Activated naive CD4-positive, alpha-beta T cell treated with anti-CD3 and anti-CD28 coated beads, Interleukin-2, amount 50 U/mL, for 72 hours (primary cell): ENCODE measurements at places on chromosomes 12 and 14.

DNA sequence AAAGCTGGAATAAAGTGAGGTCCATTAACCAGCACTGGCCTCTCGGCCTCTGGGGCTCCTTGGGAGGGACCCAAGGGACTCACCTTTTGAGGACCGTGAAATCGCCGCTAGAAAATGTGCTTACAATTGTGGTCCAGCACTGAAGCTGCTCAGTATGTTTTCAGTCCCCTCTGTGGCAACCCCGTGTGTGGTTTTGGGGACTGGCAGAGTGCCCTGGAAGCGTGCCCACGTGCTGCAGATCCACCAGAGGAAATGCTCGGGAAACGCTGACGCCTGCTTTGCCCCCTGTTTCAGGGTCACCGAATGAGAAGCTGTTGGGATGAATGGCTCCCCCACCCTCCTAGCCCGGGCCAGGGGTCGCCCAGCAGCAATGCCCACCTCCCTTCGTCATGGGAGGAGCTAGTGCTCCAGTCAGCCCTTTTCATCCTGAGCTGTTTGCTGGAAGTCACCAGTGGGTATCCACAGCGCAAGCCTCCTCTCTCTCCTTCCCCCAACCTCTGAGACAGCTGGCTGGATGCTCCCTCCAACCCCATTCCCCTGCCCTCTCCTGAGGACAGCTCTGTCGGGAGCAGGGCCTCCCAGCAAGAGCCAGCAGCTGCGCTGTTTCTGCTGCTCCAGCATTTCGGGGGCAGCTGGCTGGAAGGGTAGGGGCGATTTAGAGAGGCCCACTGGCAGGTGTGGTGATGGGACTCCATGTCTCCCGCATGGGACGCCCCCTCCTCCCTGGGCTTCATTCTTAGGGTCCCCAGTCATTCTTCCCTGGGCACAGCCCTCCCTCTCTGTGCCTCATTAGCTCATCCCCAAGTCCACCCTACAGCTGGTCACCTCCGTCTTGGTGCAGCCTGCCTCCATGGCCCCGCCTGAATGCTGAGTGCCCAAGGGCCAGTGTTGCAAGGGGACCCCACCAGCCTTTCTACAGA, 33.2 kb upstream of the PPP1R13B start:
- DNase-seq, result no peak

DNA sequence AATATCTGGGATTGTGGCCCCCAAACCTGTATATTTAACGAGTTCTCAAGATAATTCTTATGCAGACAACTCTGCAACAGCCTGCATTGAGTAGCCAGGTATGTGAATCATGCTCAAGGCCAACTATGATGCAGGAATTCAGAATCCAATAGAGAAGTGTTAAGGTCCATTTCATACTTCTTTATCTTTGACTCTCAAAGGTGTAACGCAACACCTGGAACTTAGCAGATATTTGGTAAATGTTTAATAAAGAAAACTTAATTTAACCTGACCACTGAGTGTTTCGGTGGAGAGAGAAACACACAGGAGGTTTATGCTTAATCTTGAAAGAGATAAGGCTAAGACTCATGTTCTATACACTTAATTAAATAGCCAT, 156.5 kb upstream of the PLEKHG7 start:
- DNase-seq, result no peak

DNA sequence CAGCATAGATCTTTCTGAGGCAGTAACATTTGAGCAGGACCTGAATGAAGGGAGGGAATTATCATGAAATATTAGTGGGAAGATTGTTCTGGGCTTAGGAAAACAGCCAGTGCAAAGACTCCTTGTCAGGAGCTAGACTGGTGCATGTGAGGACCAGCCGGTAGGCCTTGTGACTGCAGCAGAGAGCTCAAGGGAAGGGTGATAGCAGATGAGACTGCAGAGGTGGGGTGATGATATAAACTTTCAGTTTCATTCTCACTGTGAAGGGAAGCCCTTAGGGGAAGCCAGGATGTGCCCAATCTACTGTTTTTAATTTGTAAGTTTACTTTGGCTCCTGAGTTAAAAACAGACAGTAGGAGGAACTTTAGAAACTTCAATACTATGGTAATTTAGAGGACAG, 12.4 kb downstream of the IL22 start:
- peak; percentile 51 for DNase-seq

DNA sequence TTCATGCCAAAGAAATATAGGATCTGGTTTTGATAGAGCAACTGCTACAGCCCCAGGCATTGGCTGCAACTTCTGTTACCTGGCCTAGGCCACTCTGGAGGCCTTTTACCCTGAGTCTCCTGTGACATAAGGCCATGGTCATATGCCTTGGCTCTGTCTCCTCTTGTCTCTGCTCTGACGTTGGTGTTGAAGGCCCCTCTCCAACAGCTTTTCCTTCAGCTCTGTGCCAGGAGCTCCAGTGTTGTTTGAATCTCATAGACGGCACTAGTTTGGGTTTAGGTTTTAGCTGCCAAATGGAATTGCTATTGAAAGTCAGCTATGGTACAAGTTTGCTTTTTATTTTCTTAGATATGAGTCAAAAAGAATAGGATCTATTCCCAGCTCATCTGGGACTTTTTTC, 41.1 kb downstream of the TTLL5 start:
- no peak for DNase-seq

- DNase-seq, result peak; percentile 35
These were observed 658 bp upstream of the CEP128 start for GRCh38 chr14:80942191-80942600.

DNA sequence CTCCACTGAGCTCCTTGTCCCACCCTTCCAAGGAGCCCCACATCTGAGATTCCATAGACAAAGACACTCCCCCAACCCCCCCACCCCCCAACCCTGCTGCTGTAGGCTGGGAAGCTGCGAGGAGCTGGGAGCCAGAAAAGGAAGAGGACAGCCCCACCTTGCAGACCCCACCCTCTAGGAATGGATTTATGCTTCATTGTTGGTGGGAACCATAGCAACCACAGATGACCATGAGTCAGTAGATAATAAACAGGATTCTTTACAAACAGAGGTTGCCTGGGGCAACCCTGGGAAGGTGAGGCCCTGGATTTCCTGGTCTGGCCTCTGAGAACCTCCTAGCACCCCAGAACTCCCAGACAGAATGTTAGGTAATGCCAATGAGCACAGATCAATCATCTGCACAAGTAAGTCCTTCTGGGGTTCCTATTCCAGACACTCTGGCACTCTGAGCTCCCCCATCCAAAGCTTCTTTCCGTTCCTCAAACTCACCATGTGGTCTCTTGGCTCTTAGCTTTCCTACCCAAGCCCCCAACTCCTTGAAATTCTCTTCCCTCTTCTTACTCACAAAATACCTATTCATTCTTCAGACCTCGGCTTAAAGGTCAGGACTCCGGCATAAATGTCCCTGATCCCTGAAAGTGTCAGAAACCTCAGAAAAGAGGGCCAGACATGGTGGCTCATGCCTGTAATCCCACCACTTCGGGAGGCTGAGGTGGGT, 15.2 kb upstream of the PLEKHG6 start:
- no peak for DNase-seq

DNA sequence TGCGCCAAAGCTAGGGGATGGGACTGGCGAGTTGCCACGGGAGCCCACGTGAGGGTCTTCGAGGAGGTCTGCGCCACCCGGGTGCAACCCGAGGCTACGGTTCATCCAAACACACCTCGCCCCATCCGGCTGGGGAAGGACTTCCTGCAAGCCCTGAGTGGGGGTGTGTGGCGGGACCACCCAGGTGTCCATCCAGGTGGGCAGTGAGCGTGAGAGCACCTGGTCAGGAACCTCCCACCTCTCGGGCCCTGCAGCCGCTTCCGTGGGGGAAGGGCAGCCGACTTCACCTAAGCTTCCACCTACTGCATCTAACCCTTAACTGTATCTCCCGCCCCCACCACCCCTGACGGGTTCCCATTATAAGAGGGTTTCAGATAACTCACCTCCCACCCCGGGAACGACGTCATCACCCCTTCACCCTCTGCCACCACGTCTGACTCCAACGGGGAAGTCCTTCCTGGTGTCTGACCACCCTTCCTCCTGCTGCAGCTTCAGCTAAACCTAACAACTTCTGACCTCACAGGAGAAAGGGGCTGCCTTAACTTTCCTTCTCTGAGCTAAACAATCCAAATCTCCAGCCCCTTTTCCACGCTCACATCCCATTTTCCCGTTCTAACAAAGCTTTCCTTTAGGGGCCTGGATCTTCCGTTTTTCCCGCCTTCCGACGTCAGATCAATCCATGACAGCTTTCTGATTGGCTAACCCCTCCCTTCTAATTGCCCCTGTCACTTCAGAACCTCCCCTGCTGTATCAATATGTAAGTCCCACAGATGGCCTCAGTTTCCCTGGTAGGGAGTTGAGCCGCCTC, 27.4 kb upstream of the SMUG1 start:
- DNase-seq, result peak; percentile 36

DNA sequence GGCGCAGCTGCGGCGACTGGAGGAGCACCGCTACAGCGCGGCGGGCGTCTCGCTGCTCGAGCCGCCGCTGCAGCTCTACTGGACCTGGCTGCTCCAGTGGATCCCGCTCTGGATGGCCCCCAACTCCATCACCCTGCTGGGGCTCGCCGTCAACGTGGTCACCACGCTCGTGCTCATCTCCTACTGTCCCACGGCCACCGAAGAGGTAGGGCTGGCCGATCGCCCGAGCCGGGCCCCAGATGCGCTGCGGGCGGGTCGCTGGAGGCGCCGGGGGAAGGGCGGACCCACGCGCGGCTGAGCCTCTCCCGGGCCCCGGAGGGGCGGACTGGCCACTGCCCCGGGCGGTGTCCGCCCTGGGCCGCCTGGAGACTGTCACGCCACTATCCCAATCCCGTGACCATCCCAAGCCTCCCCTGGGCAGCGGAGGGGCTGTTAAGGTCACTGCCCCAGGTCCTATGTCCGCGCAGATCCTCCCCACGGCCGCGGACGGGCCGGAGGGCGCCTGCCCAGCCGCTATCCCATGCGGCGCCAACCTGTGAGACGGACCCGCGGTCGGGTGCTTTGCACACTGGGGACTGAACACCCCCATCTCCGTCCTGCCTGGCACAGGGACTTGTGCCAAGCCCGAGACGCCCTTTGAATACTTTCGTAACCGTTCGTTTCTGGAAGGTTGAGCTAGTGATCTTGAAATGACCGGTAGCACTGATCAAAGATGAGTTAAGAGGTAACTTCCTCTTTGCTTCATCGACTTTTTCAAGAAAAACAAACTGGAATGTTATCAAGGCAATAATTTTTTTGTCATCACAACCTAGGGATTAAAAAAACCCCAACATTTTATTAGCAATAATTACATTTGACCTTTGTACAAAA, 725 bp downstream of the CHPT1 start:
- DNase-seq, result peak; percentile 24

GRCh38 chr14:77455966-77456640, 1.3 kb downstream of the VIPAS39 start:
- no peak for DNase-seq

DNA sequence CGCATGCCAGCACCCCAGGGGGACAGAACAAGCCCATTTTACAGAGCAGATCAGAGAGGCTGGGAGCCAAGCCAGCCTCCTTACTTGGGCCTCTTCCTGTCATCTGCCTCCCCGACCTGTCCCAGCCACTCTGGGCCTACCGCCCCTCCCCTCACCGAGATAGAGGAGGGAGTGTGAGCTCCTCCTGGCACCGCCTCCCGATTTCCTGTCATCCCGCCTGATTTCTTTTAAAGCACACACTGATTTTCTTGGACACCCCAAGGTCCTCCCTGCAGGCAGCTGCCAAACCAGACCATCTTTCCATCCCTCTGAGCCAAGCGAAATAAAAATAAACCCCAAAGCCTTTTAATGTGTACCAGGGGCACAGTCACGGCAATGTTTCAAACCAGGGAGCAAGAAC, 108.4 kb downstream of the RFLNA start:
- DNase-seq, result no peak

GRCh38 chr14:22564463-22564862, 24.6 kb downstream of the DAD1 start:
- no peak for DNase-seq

- peak; percentile 57 for DNase-seq
These were observed 771 bp downstream of the DAAM1 start for GRCh38 chr14:59189091-59189785.

GRCh38 chr14:52063052-52063462, 5.8 kb downstream of the NID2 start:
- DNase-seq, result no peak

GRCh38 chr12:87116780-87117179, 860.6 kb upstream of the MGAT4C start:
- no peak for DNase-seq

- DNase-seq, result peak; percentile 38
These were observed 2.3 kb downstream of the KDM2B start for GRCh38 chr12:121578230-121579189.

DNA sequence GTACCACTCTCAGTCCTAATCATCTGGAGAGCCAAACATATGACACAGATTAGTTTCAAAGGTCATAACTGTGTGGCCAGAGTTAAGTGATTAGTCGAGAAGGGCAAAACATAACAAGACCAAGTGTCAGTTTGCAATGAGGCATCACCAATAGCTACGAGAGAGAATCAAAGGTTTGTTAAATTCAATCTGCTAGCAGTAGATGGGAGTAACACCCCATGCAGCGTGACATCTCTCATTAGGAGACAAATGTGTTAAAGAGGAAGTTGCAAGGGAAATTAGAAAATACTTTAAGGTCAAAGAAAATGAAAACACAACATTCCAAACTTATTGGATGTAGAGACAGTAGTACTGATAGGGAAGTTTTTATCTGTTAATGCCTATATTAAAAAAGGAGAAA, 135.7 kb upstream of the SYT10 start:
- DNase-seq, result no peak

- DNase-seq, result no peak
These were observed 11.5 kb upstream of the SLC4A8 start for GRCh38 chr12:51413149-51413548.

DNA sequence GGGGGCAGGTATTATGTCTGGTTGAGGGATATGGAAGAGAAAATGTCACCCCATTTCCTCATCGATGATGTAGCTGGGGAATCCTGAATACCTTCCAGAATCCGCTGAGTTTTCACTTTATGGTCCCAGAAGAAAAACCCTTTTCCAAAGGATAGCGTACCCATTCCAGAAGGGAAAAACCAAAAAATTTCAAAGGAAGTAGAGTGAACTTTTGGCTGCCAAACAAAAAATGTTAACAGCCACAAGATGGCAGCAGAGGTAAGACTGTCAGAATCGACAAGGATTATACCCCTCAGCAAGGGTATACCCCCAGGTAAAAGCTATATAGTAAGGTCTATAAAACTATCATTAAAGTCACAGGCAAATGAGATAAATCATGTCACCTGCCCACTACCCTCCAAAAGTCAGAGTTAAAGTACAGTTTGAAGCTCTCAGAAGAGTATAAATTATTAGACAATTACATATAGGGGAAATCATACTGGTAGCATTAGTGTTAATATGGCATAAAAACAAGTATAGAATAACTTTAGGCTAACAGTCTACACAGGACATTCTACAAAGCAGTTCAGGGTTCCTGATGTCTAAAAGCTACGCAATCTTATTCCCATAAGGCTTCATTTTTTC, 18.0 kb downstream of the ACIN1 start:
- no peak for DNase-seq

DNA sequence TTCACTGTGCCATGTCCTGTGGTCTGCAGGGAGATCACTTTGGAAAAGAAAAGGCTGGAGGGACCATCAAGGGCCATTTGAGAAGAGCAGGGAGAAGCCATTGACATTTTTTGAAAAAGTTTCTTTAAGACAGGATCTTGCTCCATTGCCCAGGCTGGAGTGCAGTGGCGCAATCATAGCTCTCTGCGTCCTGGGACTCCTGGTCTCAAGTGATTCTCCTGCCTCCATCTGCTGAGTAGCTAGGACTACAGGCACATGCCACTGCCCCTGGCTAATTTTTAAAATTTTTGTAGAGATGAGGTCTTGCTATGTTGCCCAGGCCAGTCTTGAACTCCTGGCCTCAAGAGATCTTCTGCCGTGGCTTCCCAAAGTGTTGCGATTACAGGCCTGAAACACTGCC, 32.3 kb downstream of the PTHLH start:
- no peak for DNase-seq

- DNase-seq, result no peak
These were observed 461.4 kb upstream of the SYT1 start for GRCh38 chr12:78403136-78403535.
